ENCODE measurements at places on chromosomes 7 and 10.
A peak's percentile ranks its signal among the peaks of the same experiment; 100 is the strongest.

GRCh38 chr10:12938271-12938670, 63.2 kb downstream of the CCDC3 start:
- DNase-seq: no peak

DNA sequence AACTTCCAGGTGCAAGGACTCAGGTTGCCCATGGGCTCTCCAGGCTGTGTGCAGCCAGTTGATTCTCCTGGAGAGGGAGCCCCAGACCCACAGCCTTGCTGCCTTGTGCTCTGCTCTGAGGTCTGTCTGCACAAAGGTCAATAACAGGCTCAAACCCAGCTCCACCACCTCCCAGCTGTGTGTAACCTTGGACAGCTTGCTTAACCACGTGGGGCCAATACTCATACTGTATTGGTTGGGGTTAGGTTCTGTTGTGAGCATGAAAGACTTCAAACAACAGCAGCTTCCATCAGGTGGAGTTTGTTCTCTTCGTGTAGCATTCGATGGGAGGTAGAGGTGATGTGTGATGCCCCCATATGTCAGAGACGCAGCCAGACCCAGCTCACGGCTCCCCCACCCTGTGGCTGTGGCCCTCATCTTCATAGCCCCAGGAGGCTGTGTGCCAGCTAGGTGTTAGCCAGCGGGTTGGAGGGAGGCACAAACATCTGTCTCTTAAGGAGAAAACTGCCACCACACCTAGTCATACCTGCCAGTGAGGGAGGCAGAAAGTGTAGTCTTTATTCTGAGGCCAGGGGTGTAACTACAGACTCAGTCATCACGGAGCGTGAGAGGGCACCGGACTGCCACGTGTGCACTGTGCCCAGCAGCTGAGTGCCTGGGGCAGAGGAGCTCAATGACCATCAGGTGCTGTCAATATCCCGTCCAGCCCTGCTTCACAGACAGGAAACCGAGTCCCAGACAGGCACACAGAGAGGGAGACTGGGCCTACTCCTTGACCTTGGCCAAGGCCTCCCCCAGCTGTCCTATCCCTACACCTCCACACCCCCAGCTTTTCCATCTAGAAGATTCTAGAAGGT, 8.1 kb upstream of the POLD2 start:
- DNase-seq: no peak

GRCh38 chr10:132136097-132136521, 50.6 kb upstream of the DPYSL4 start:
- no peak for DNase-seq

DNA sequence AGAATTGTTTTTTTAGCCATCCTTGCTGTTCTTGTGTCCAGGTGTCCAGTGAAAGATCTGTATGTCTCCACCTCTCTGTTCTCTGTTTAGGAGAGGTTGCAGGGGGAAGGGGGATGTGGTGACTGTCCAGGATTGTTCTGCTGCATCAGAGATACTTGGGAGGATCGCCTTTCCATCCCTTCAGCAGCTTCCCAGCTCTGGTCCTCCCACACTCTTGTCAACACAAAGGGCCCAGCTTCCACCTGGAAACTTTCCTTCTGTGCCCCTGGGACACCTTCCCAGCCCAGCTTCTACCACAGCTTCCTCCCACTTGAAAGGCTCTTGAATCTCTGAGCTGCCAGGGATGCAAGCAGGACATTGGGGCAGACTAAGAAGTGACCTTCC, 82.0 kb upstream of the SLF2 start:
- no peak for DNase-seq

DNA sequence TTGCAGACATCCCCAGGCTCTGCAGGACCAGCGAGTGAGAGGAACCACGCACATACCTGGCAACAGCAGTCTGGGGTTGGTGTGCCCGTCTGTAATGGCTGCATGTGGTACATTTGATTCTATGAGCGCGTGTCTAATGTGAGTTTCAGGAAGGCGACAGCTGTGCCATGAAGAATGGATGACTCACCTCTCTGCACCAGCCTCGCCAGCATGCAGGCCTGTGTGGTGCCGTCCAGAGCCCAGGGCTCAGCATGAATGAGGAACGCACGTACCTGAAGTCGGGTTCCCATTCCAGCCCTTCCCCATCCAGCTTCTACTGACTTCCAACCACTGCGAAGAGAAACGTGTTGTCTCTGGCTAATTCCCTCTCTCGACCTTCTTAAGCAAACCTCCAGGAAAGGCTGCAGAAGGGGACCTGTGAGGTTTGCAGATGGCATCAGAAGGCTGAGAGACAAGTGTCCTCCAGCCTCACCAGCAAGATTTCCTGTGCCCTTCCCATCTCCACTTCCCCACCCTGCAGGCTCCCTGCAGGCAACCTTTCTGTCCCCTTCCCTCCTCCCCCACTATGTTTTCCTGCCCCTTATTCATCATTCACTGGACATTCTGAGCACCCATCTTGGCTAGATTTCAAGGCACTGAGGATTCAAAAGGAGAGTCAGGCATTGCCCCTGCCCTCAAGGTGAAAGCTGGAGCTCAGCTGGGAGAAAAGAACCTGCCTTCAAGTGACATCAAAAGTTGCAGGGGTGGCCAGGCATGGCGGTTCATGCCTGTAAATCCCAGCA, 54.3 kb downstream of the ASB13 start:
- DNase-seq: no peak

DNA sequence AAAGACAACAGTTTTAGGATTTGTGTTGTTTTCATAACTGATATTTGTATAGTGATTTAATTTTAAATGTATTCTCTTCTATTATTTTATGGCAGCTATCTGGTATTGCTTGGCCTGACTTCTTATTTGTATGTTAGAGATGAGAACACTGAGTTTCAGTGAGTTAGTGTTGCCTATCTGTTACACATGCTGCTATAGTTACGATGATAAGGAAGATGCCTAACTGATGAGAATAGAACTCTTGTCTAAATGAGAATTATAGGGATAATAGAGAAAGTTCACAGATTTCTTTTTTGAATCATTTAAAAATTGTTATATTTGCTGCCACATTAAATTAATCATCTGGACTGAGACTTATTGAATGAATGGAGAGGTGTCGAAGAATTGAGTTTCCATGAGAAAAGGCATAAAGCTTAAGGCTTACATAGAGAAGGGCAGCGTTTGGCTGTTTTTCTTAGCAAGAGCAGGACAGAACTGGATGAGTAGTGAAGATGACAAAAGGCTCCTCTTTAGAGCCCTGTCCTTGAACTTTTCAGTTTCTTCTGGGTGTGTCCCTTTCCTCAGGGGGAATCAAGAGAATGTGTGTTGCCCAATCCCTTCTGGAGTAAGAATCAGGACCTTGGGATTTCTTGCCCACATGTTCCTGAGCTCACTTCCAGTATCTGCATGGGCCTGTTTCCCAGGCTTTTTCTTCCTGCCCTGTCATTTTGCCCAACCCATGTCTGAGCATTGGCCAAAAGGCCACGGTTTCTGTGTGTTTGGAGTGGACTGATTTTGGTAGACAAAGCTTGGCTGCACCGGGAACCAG, 195.6 kb upstream of the CSTF2T start:
- DNase-seq: no peak

GRCh38 chr10:500876-501275, 188.6 kb downstream of the DIP2C start:
- no peak for DNase-seq

DNA sequence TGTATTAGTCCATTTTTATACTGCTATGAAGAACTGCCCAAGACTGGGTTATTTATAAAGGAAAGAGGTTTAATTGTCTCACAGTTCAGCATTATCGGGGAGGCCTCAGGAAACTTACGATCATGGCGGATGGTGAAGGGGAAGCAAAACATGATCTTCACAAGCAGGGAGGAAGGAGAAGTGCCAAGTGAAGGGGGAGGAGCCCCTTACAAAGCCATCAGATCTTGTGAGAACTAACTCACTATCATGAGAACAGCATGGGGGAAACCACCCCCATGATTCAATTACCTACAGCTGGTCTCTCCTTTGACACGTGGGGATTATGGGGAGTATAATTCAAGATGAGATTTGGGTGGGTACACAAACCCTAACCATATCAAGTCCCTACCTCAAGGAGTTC, 85.4 kb downstream of the JAZF1 start:
- DNase-seq: no peak

DNA sequence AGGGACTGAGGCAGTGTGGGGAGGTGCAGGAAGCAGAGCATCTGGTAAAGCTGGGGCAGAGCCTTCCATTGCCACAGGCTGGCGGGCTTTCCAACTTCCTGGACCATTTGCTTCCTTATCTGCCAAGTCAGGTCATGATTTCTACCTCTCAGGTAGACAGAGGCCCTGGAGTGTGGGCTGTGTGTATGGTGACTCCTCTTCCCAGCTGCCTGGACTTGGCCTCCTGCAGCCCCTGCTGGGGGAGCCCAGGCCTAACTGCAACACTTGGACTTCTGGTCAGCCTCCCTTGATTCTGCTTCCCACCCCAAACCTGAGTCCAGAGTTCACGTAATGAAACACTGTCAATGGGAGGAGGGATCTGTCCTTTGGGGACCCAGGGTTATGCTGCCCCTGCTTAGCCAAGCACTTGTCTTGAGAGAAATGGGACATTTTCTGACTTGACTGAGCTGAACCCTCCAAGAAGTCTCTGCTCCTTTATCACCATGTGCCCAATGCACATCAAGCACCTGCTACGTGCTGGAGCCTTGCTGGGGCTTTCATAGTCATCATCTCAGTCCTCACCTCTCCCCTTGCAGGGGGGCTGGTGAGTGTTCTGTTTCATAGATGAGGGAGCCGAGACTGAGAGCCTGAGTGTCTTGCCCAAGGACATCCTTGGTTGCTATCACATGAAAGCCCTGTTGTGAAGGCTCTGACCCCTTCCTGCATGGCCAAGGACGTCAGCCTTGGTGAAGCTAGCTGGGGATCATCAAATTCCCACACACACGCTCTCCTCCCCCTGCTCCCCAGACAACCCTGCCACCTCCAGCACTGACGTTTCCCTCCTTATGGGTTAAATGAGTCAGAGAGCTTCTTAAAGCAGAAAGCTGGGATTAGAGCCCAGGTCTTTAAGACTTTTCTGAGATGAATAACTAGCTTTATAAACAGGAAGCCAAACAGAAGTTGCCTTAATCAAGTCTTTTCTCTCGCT, 3.4 kb downstream of the CLEC2L start:
- DNase-seq: no peak

DNA sequence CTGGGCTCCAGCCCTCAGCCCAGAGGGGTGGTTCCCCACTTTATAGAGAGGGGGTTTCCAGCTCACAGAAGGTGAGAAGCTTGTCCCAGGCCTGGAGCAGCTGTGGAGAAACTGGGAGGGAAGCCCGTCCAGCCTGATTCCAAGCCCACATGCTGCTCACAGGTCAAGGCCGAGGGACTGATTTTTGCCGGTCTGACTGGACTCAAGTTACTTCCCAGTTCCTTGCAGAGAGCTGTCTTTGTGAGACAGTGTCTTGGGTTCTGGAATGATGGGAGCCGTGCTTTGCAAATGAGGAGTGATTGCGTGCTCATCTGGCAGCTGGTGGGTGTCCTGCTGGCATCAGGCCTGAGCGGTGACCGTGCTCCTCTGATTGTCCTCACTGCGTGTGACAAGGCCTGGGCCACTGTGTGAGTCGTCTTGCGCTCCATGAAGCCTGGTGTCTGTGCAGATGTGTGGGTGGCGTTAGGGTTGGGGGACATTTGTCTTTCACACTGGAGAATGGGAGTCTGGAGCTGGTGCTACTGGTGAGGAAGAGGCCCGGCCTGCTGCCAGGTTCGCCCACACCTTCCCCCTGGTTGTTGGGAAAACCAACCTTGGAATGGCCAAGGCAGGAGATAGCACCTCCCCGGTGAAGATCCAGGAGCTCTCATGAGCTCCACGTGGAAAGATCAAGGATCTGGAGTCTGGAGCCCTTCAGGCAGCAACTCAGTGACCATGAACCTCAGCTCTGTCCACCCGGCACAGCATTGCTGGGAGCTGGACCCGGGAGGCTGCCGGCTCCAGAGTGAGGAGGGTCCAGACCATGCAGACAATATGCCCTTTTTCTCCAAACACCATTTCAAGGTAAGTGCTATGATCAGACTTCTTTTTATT, 129.6 kb downstream of the SMURF1 start:
- DNase-seq: no peak

- DNase-seq: no peak
Measured at GRCh38 chr7:146375170-146375569, 258.6 kb downstream of the CNTNAP2 start.

DNA sequence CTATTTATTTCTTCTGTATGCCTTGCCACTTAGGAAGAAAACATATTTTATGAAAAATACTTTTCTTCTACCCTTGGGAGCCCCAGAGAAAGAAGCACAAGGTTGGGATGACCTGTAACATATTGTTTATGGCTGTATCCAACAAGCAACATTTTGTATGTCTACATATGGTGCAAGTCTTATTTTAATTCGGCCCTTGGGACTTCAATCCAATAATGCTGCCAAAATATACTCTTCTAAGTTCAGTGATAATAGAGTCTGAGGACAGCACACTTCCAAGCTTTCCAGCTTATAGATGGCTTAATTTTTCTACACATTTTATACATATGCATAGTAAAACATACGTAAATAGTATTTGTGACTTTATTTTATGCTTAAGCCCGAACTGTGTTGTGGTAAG, 318.5 kb upstream of the SEMA3A start:
- no peak for DNase-seq

- no peak for DNase-seq
Measured at GRCh38 chr7:47572094-47572445, 9.8 kb downstream of the TNS3 start.

- DNase-seq: no peak
Measured at GRCh38 chr7:149633976-149634945, 136.7 kb upstream of the ZNF746 start.

- DNase-seq: no peak
Measured at GRCh38 chr7:151687523-151688235, 168.0 kb upstream of the RHEB start.

GRCh38 chr10:69315610-69316312, 37.5 kb downstream of the HK1 start:
- DNase-seq: no peak

- peak; percentile 38 for DNase-seq
Measured at GRCh38 chr7:23938937-23939552, 229.0 kb downstream of the STK31 start.

DNA sequence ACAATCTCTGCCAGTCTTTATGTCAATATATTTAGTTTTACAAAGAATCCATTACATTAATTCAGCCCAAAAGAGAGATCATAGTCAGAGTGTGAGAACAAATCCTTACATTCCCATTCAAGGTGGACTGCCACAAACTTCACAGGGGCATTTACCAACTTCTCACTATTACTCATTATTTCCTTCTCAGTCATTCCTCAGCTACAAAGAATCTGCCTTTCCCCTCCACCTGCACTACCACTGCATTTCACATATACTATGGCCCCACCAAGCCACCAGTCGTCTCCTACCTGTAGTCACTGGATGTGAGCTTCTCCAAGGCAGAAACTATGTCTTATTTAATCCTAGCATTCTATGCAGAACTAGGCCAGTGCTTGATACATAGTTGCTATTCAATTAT, 94.3 kb downstream of the USP6NL start:
- peak; percentile 57 for DNase-seq

DNA sequence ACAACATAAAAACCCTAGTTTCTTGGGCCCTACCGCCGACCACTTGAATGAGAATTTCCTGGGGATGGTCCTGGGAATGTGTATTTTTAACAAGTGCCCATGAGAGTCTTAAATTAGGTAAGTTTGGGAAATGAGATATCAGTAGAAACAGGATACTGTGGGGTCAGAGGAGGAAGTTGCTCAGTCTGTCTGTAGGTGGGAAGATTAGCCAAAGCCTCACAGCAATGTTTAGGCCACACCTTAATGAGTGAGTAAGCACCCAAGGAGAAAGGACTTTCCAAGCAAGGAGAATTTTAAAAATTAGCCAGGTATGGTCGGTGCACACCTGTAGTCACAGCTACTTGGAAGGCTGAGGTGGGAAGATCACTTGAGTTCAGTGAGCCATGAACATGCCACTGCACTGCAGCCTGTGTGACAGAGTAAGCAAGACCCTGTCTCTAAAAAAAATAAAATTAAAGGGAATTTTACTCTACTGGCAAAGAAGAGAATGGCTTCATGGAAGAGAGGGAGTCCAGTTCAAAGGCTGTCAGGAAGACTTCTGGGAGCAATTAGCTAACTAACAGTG, 31.9 kb downstream of the PAPSS2 start:
- no peak for DNase-seq

All from activated CD4-positive, alpha-beta T cell treated with anti-CD3 and anti-CD28 coated beads, Interleukin-2, amount 50 U/mL, for 16 hours (primary cell).